ENCODE measurements at places on chromosomes 13 and 19. TPM values are rescaled to one million over a fixed set of nuclear protein-coding genes. Genes with fewer than 3 reads are reported as not detected.

The CYP4F11 gene
- total RNA-seq = 4.4 TPM

The COX7A1 gene
- not detected for total RNA-seq

The SH2D3A gene
- total RNA-seq = 19.4 TPM

The FCHO1 gene
- 14.9 TPM for total RNA-seq
